ENCODE measurements at places on chromosomes 16 and 17. TPM values are rescaled to one million over a fixed set of nuclear protein-coding genes. Genes with fewer than 3 reads are reported as not detected.

Gene EPN2
- total RNA-seq: 14.8 TPM

Gene WDR81
- 3.7 TPM for total RNA-seq

Gene PRSS8
- total RNA-seq: 4.4 TPM

Gene MATCAP1
- total RNA-seq: 25.8 TPM

DNA sequence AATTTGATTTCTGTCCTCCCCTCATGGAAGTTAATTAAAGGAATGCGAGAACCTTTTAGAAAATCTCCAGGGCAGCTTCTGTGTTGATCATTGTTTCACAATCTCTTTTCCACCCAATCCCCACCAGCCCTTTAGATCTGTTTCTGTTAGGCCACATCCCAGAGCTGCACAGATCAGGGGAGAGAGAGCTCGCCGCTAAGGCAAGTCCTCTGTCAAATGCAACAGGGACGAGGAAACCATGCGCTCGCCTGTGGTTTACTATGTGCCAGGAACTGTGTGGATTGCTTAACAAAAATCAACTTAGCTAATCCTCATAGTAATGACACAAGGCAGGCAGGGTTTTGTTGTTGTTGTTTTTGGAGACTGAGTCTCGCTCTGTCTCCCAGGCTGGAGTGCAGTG, 115.4 kb downstream of the SALL1 start:
- no peak for DNase-seq

DNA sequence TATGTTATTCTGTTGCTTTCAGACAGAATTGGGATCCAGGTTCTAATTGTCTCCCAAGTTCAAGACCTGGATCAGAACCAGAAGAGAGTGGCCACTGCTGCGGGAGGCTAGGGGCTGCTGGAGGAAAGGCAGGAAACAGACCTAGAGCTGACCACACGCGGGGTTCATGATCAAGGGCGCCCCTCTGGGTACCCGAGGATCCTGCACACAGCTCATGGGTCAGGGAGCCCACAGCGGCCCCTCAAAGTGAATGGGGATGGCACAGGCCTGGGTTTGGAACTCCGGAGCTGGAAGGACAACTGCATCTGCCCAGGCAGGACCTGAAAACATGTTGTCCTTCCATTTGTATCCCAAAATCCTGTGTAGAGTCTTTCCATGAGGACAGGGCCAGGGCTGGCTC, 107.0 kb downstream of the RMI2 start:
- no peak for DNase-seq

GRCh38 chr17:33701910-33702309, 408.8 kb upstream of the ASIC2 start:
- DNase-seq: no peak

- DNase-seq: no peak
These were observed 868 bp downstream of the FAM20A start for GRCh38 chr17:68600067-68600930.

- DNase-seq: no peak
These were observed 7.2 kb downstream of the CA7 start for GRCh38 chr16:66851166-66851964.

GRCh38 chr16:86877835-86878234, 299.5 kb downstream of the FOXL1 start:
- no peak for DNase-seq

- no peak for DNase-seq
These were observed 181.7 kb downstream of the BANP start for GRCh38 chr16:88132836-88133506.

DNA sequence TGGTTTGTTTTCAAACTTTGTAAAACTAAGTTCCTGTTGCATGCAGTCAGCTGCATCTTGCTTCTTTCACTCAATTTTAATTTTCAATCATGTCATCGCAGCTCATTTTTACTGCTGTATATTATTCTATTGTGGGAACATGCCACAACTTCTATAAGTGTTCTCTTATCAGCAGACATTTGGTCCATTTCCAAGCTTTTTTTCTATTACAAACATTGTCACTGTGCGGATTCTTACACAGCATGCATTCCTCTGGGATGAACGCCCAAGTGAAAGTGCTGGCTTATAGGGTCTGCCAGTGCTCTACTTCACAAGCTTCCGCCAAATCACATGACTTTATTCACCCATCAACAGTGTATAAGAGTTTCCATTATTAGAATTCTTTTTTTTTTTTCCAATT, 22.7 kb downstream of the GINS3 start:
- DNase-seq: no peak

GRCh38 chr16:82061861-82062525, 26.9 kb downstream of the HSD17B2 start:
- no peak for DNase-seq

- DNase-seq: no peak
These were observed 28.5 kb upstream of the TRAP1 start for GRCh38 chr16:3745751-3746355.

GRCh38 chr16:81427219-81427618, 17.4 kb upstream of the CMIP start:
- DNase-seq: no peak

DNA sequence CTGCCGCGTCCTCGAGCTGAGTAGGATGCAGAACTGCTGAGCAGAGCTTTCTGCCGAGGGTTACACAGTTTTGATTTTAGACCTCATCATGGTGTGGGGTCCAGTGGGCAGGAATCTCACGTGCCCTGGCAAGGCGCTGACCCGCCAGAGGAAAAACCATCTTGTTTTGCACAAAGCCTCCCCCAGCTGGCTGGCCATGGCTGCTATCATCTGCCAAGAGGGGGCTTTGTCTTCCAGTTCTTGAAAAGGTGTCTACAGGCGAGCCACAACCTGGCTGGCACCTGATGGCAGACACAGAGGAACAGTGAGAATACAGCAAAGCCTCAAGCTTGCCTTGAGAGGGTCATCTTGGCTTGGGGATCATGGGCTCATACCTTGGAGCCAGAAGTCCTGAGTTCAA, 118.3 kb downstream of the CMIP start:
- no peak for DNase-seq

DNA sequence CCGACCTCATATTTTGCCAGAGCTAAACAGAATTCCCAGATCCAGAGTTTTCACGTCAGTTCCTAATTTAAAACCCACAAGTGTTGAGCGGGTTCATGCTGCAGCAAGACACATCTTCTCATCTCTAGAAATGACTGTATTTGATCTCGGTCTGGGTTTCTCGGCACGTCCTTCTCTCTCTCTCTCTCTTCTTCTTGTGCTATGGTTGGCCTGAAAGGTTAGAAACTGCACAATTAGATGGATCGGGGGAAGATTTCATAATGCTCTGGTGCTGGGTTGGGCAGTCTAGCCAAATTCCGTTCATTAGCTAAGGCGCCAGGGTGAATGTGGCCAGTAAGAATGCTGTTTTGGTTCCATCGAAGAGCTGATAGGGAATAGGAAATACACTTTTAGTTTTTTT, 158.9 kb upstream of the NOG start:
- no peak for DNase-seq

Measured in Caki2 (cell line).